ENCODE measurements at places on chromosomes 7 and 10. TPM values are rescaled to one million over a fixed set of nuclear protein-coding genes. Genes with fewer than 3 reads are reported as not detected.
A peak's percentile ranks its signal among the peaks of the same experiment; 100 is the strongest.

- peaks cover 87% of the 10 kb centered on the region for H3K36me3 ChIP-seq
- H3K27me3 ChIP-seq = no peaks in the 10 kb centered on the region
- no peak overlapping the region for H3K4me3 ChIP-seq
- H3K27ac ChIP-seq = no peak overlapping the region
- no peak for DNase-seq
- peaks cover 3% of the 10 kb centered on the region for H3K4me1 ChIP-seq
Observed at GRCh38 chr7:5374464-5374863, 49.2 kb downstream of the TNRC18 start.

GRCh38 chr7:132601783-132602182 lies 25.5 kb upstream of the PLXNA4 start:
- H3K4me3 ChIP-seq = no peak overlapping the region
- no peak overlapping the region for H3K27ac ChIP-seq
- H3K4me1 ChIP-seq = no peaks in the 10 kb centered on the region
- no peak for DNase-seq
- H3K27me3 ChIP-seq = no peaks in the 10 kb centered on the region

GRCh38 chr10:5096108-5096507 lies 1.9 kb downstream of the AKR1C3 start:
- no peak overlapping the region for H3K4me3 ChIP-seq
- no peaks in the 10 kb centered on the region for H3K27me3 ChIP-seq
- H3K36me3 ChIP-seq = no peaks in the 10 kb centered on the region
- H3K4me1 ChIP-seq = no peaks in the 10 kb centered on the region
- DNase-seq = no peak
- no peak overlapping the region for H3K27ac ChIP-seq

- DNase-seq = no peak
- no peaks in the 10 kb centered on the region for H3K4me1 ChIP-seq
- H3K27ac ChIP-seq = no peak overlapping the region
- no peaks in the 10 kb centered on the region for H3K27me3 ChIP-seq
Observed at GRCh38 chr7:79244482-79244881, 209.0 kb downstream of the MAGI2 start.

DNA sequence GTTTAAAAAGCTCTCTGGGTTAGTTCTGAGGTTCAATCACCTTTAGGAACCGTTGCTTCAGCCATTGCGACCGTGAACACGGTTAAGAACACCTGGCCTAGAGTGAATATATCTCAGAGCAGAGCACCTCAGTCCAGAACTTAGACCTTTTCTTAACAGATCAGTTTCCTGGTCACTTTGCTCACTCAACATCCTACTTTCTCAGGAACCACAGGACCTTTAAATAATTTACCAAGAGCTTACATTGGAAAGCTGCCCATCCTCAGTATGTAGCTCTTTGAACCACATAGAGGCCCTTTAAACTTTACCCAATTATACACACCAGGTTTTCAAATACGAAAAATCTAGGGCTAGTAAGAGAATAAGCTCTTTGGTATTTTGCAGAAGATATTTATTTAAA lies 153.2 kb downstream of the NRBF2 start:
- H3K27me3 ChIP-seq = no peaks in the 10 kb centered on the region
- no peaks in the 10 kb centered on the region for H3K4me1 ChIP-seq
- H3K4me3 ChIP-seq = no peak overlapping the region

DNA sequence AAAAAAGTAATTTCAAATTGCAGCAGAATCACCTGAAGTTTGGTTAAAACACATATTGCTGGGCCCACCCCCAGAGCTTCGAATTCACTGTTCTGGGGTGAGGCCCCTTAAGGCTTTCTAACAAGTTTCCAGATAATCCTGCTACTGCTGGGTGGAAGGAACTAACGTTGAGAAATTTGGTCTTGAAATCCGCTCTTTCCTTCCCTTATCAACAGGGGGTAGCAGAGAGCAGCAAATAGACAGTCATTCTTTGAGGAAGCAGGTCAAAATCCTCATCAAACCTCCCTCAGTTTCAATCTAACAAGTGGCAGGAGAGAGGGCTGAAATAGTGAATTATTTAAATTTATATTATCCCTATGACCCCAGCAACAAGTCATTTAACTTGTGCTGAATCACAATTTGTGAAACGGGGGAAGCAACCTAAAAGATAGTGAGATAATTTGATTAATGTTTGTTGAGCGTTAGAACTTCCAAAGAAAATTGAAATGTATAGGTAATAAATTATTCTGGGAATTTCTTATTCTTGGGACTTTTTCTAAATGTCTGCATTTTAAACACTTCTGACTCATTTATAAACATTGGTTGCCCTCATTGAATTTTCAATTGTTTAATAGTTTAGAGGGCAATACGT lies 21.7 kb upstream of the MALSU1 start:
- H3K27me3 ChIP-seq = no peaks in the 10 kb centered on the region
- DNase-seq = peak; percentile 77

GRCh38 chr10:84499846-84500245 lies 171.5 kb downstream of the CCSER2 start:
- no peak for DNase-seq
- no peak overlapping the region for H3K27ac ChIP-seq
- no peaks in the 10 kb centered on the region for H3K36me3 ChIP-seq
- H3K27me3 ChIP-seq = no peaks in the 10 kb centered on the region
- H3K4me3 ChIP-seq = no peak overlapping the region
- peaks cover 3% of the 10 kb centered on the region for H3K4me1 ChIP-seq

DNA sequence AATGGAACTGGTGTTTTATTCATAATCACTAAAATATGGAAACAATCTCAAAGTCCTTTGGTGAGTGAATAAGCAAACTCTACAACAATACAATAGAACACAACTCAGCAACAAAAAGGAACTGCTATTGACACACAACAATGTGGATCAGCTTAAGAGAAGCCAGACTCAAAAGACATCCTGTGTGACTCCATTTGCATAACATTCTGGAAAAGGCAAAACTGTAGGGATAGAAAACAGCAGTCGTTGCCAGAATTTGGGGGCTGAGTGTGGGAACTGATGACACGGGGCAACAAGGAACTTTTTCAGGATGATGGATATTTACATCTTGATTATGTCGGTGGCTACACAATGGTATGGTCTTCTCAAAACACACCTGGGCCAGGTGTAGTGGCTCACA lies 32.4 kb upstream of the SVIL start:
- no peaks in the 10 kb centered on the region for H3K27me3 ChIP-seq
- H3K4me1 ChIP-seq = no peaks in the 10 kb centered on the region
- H3K4me3 ChIP-seq = no peak overlapping the region
- no peak for DNase-seq
- no peaks in the 10 kb centered on the region for H3K36me3 ChIP-seq

DNA sequence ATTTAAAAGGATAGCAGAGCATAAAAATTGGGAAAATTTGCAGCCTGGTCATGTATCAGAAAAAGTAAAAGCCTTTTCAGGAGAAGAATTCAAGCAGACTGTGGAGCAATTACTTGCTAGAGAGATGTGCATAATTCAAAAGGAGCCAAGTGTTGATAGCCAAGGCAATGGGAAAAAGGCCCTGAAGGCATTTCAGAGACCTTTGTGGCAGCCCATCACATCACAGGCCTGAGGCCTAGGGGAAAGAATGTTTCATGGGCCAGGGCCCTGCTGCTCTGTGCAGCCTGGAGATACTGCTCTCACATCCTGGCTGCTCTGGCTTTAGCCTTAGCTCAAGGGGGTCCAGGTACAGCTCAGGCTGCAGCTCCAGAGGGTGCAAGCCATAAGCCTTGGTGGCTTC lies 152.9 kb downstream of the MAGI2 start:
- no peaks in the 10 kb centered on the region for H3K27me3 ChIP-seq
- no peak overlapping the region for H3K4me3 ChIP-seq
- H3K36me3 ChIP-seq = no peaks in the 10 kb centered on the region
- no peak for DNase-seq

GRCh38 chr7:72015136-72015535 lies 397.0 kb downstream of the CALN1 start:
- H3K27me3 ChIP-seq = no peaks in the 10 kb centered on the region
- H3K4me1 ChIP-seq = no peaks in the 10 kb centered on the region
- no peak overlapping the region for H3K4me3 ChIP-seq
- DNase-seq = no peak
- no peaks in the 10 kb centered on the region for H3K36me3 ChIP-seq
- no peak overlapping the region for H3K27ac ChIP-seq

DNA sequence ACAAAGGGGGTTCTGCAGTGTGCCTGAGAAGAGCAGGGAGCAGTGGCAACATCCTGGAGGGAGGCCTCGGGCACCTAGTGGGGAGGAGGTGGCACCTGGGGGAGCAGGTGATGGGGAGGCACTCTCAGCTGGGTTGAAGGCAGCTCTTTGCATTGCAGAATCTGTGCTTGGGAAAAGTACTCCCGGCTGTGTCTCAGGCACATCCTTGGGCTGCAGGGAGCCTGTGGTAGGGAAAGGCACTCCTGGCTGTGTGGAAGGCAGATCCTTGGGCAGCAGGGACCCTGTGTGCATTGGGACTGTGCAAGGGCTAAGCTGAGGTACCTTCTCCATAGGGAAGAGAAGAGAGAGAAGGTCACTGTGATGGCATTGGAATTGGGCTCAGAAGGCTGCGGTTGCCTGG lies 52.8 kb upstream of the ANTXRL start:
- H3K27ac ChIP-seq = no peak overlapping the region
- H3K36me3 ChIP-seq = no peaks in the 10 kb centered on the region
- no peak for DNase-seq
- H3K4me3 ChIP-seq = no peak overlapping the region
- no peaks in the 10 kb centered on the region for H3K27me3 ChIP-seq

GRCh38 chr10:34092891-34093290 lies 722.2 kb downstream of the PARD3 start:
- H3K27me3 ChIP-seq = no peaks in the 10 kb centered on the region
- H3K27ac ChIP-seq = no peak overlapping the region

DNA sequence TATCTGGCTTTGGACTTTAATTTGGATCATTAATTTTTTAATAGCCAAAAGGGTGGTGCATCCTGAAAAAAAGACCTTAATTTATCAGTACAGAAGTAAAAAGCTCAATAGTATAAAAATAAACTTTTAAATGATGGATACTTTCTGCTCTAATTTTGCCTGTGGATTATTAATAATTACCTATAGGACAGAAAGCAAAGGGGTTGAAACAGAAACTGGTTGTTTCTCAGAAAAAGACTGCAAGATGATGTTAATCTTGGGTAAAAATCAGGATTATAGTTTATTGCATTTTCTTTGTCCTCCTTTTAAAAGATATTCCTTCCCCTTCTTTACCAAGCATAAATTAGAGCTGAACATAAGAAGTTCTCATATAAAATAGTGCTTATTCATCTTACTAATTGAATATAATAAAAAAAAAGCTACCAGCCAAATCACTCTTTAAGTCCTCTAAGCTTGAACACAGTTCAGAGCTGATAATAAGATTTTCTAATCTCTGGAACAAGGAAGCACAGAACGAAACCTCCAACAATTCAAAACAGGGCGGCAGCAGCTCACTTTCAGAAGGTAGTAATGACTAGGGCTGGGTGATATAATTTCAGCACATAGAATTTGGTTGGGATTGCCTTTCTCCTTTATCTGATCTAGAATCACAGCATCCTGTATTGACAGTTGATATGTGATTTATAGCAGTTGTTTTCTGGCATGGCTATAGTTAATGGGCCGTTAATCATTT lies 8.1 kb upstream of the GPR85 start:
- no peaks in the 10 kb centered on the region for H3K4me1 ChIP-seq
- no peaks in the 10 kb centered on the region for H3K36me3 ChIP-seq
- no peak overlapping the region for H3K27ac ChIP-seq
- H3K4me3 ChIP-seq = no peak overlapping the region
- no peaks in the 10 kb centered on the region for H3K27me3 ChIP-seq
- no peak for DNase-seq

GRCh38 chr7:157703534-157704195 lies 366.9 kb downstream of the DNAJB6 start:
- no peaks in the 10 kb centered on the region for H3K27me3 ChIP-seq
- no peak overlapping the region for H3K4me3 ChIP-seq
- H3K36me3 ChIP-seq = peaks cover 4% of the 10 kb centered on the region
- DNase-seq = no peak
- H3K4me1 ChIP-seq = peaks cover 10% of the 10 kb centered on the region

DNA sequence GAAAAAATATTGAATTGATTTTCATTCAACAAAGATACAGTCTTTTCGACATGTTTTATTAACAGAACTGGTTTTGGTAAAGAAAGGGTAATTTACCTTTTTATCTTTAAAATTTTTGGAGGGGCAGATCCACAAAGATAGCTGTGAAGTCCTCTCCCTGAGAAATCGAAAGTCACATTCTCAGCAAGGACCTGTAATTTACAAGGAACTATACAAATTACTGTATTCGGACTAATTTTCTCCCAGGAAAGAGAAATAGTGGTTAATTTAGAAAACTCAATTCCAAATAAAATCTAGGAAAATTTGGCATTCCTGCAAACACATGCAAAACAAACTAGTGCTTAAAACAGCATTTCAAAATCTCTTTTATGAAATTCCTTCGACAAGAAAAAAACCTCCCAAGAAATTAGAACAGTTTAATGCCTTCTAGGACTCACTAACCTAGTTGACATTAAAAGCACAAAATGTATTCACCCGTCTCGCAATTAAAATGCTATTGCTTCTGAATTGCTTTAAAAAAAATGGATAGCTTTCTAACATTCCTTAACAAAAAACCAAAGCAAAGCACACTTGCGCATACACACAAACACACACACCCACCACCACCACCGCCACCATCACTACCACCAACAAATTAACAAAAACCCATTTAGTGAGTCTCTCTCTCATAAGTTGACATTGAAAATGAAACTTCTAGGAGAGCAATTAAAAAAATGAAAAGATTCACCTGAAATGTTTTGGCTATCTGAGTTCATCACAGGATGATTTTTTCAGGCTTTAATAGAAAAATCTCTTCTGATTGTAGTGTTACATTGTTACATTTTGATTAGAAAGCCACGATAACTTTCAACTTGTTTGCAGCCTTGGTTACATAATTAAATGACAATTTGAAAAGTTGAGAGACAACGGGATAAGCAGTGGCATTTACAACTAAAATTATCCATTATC lies 4.0 kb upstream of the NKX2-3 start:
- no peak overlapping the region for H3K27ac ChIP-seq
- H3K27me3 ChIP-seq = peaks cover 99% of the 10 kb centered on the region
- no peak for DNase-seq
- H3K4me1 ChIP-seq = peaks cover 27% of the 10 kb centered on the region
- no peak overlapping the region for H3K4me3 ChIP-seq

GRCh38 chr7:55171157-55171556 lies 152.3 kb downstream of the EGFR start:
- H3K27ac ChIP-seq = no peak overlapping the region
- peaks cover 32% of the 10 kb centered on the region for H3K36me3 ChIP-seq
- H3K4me3 ChIP-seq = no peak overlapping the region
- H3K27me3 ChIP-seq = no peaks in the 10 kb centered on the region
- no peaks in the 10 kb centered on the region for H3K4me1 ChIP-seq
- no peak for DNase-seq

GRCh38 chr7:79610313-79610712 lies 156.8 kb upstream of the MAGI2 start:
- no peak overlapping the region for H3K4me3 ChIP-seq
- no peaks in the 10 kb centered on the region for H3K4me1 ChIP-seq
- DNase-seq = no peak
- H3K36me3 ChIP-seq = no peaks in the 10 kb centered on the region

The PALS2 gene
- 22.7 TPM for polyA plus RNA-seq

The ACSM6 gene
- polyA plus RNA-seq = 0.14 TPM

The FRMPD2 gene
- polyA plus RNA-seq = 13.3 TPM

The STRA8 gene
- polyA plus RNA-seq = not detected

The ZNF467 gene
- polyA plus RNA-seq = 17.5 TPM

The ANKIB1 gene
- 42.2 TPM for polyA plus RNA-seq

The CFAP46 gene
- 12.2 TPM for polyA plus RNA-seq
